ENCODE measurements at places on chromosomes 16 and 17.

GRCh38 chr17:76612465-76612864, 26.8 kb upstream of the ST6GALNAC2 start:
- DNase-seq = no peak

- DNase-seq = peak; percentile 72
Measured at GRCh38 chr17:66633317-66633965, 201.5 kb upstream of the CACNG5 start.

- DNase-seq = peak; percentile 86
Measured at GRCh38 chr17:63675607-63676546, 24.0 kb downstream of the LIMD2 start.

DNA sequence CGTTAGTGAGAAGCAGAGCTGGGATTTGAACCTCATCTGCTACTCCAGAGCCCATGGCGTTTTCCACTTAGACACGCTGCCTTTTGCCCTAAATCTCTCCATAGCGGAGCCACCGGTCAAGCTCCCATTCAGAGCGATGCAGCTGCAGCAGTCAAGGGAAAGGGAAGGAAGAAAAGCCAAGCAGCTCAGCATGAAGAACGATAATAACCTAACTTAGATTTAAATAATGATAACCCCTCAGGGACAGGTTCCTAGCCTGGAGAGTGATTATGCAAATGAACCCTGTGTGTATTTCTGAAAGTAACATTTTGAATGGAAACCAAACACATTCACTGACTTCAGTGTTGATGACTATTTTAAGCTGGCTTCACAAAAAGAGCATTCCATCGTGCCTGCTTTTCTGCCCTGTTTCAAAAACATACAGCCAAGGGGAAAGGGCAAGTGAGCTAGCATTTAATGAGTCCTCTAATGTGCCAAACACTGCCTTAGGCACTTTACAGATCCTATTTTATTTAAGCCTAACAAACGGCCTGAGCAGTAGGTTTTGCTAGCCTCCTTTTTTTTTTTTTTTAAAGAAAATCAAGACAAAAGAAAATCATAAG, 798.3 kb downstream of the CDH8 start:
- no peak for DNase-seq

DNA sequence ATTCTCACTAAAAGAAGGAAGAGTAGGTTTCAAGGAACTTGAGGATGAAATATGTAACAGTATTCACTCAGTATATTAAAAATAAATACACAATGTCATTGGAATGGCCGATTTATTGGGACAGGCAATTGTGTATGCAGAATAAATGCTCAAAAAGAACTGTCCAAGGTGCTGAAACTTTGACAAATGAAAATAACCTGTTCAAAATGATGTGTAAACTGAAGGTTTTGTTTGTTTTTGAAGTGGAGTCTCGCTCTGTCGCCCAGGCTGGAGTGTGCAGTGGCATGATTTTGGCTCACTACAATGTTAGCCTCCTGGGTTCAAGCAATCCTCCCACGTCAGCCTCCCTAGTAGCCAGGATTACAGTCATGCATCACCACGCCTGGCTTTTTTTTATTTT, 318.7 kb upstream of the RBFOX1 start:
- no peak for DNase-seq

- peak; percentile 23 for DNase-seq
Measured at GRCh38 chr16:3131755-3132377, 3.0 kb upstream of the ZNF213 start.

- DNase-seq = peak; percentile 58
Measured at GRCh38 chr16:72637306-72637705, 410.6 kb downstream of the ZFHX3 start.

DNA sequence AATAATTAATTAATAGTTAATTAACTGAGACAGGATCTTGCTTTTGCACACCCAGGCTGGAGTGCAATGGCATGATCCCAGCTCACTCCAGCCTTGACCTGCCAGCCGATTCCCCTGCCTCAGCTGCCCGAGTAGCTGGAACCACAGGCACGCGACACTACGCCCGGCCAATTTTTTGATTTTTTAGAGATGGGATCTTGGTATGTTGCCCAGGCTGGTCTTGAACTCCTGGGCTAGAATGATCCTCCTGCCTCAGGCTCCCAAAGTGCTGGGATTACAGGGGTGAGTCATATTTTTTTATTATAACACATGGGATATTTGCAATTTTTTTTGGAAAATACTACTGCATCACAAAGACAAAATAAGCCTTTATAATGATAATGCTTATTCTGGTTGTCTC, 30.4 kb upstream of the BCAR1 start:
- DNase-seq = no peak

- peak; percentile 82 for DNase-seq
Measured at GRCh38 chr17:29131814-29132682, 48.1 kb downstream of the MYO18A start.

DNA sequence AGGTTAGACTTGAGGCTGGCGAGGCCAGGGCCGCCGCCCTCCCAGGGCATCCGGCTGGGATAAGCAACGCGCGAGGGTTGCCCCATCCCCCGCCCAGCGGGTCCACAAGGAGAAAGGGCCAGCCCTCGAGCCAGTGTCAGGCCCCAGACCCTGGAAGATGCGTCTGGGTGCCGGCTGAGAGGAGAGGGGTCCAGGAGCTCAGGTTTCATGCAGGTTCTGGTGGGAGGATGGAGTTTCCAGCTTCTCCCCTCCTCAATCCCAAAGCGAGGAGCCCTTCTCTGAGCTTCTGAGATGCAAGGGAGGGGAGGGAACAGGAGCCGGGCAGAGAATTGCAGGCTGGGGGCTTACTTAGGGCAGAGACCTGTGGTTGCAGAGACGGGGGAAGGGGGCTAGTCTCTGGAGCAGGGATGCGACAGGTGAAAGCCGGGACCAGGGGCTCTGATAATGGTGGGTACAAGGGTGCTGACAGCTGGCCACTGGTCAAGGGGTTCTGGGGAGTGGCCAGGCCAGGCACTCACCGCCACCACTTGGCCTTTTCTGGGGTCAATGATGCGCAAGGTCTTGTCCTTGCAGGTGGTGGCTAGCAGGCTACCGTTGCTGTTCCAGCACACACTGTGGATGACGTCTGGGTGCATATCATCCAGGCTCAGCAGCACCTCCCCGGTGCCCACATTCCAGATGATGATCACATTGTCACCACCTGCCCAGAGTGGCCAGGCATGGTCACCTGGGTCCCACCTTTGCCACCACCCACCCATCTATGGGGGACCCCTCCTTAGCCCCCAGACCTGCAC, 4.2 kb downstream of the CORO6 start:
- no peak for DNase-seq

DNA sequence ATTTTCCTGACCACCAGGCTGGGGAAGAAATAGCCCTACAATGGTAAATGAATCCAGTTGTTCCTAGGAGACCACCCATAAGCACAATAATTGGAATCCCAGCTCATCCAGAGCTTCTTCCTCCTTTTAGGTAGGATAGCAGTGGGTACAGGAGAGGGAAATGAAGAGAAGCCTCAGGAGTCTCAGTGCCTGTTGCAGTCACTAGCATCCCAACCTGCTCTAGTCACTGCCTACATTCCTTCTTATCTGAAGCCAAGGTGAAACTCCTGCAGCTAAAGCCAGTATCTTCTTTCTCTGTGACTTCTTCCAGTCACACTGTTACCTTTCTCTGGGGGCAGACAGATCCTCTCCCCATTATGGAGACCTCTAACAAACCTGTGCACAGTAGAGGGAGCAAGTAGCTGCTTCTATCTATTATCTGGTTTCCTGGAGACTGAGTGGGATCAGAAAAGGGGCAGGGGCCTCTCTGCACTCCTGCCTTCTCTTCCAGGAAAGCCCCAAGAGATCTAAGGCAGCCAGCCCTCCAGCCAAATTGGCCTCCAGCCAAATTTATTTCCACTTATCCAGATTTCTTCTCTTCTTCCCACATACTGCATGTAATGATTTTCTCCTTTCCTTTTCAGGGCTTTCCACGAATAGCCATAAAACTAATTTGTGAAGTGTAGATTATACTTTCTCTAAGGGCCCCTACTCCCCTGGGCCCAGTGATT, 85.5 kb downstream of the SSH2 start:
- DNase-seq = peak; percentile 16

- DNase-seq = no peak
Measured at GRCh38 chr16:1740234-1740633, 31.1 kb downstream of the NME3 start.

DNA sequence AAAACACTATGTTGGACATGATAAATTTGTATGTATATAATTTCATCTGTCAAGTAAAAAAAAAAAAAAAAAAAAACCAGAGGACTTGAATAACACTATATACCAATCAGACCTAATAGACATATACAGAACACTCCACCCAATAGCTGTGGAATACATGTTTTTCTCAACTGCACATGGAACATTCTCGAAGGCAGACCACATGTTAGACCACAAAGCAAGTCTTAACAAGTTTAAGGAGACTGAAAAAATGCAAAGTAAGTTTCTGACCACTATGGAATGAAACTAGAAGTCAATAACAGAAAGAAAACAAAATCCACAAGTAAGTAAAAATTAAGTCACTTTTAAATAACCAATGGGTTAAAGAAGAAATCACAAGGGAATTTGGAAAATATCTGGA, 8.4 kb upstream of the CNTNAP4 start:
- DNase-seq = peak; percentile 19

- no peak for DNase-seq
Measured at GRCh38 chr17:78784352-78784751, 2.3 kb upstream of the CYTH1 start.

- DNase-seq = no peak
Measured at GRCh38 chr17:54439816-54440215, 460.8 kb upstream of the TOM1L1 start.

DNA sequence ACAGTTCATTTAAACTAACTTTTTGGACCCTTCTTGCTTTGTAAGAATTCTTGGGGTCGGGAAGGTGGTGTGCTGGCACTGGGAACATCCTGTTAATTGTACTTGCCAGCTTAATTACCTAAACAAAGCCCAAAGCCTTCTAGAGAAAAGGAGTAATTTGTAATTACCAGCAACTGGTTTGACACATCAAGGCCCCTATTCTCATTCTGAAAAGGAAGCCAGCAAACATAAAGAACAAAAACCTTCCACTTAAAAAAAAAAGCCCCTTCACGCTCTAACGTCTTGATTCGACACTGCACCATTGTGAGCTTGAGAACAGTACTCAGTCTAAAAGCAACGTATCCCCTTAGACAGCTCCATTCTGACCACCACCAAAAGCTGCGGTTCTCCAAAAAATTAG, 74.7 kb upstream of the RPH3AL start:
- no peak for DNase-seq

DNA sequence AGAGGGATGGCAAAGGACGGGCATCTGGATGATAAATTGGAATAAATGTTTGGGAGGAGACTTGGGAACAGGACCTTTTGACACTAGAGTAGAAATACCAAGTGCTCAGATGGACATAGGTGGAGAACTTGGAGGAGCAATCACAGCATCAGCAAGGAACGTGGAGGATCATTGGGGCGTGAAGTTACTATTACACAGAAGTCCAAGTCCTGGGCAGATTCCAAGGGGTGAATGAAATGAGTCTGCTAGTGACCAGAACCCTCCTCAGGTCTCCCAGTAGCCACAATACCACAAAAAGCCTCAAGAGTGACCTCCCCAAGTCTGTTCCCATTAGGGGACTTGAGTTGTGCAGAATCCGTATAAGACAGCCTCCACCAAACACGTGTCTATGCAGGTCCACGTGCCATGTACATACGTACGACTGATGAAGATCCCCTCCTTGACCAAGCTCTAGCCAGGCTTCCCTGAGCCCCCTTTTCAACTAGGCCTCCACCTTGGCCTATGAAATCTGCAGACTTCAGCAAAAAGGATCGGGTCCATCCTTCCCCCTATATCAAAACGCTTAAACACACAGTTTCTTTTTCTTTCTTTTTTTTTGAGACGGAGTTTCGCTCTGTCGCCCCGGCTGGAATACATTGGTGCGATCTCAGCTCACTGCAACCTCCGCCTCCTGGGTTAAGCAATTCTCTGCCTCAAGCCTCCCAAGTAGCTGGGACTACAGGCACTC, 2.2 kb downstream of the C17orf67 start:
- DNase-seq = no peak

DNA sequence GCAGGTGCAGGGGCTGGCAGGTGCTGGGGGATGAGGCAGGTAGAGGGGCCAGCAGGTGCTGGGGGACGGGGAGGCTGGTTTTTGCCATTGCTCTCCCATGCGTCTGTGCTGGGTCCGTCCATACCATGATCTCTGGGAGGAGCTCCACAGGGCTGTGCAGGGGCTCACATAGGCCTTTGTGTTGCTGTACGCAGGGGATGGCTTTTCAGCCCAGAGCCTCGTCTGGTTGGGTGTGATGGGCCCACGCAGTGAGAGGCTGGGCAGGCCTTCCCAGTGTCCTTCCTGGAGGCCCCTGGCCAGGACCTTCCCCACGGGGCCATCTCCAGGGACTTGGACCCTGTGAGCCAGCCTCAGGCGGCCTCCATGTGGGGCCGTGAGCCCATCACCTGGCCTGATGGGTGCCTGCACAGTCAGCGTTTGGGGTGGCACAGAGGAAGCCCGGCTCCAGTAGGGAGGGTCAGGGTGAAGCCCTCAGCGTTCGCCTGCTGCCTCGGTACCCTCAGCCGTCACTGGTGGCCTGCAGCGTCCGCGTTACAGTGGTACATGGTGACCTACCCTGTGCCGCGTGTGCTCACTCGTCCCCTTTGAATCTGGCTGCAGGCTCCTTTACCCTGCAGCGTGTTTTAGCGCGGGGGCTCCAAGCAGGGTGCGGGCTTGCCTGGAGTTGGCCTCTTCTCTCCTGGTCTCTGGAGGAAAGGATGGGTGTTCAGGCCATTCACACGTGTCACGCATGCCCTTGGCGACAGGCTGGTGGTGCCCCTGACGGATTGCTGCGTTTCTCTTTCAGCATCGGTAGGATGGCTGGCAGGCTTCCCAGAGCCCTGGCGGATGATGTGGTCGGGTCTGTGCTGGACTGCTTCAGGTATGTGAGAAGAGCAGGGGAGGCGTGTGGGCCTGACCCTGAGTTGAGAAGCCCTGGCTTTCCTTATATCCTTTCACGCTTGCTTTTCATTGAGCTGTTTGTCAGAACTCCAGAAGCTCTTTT, 30.6 kb downstream of the ZNF750 start:
- DNase-seq = peak; percentile 5

GRCh38 chr16:58755989-58756649, 22.0 kb upstream of the GOT2 start:
- peak; percentile 61 for DNase-seq

DNA sequence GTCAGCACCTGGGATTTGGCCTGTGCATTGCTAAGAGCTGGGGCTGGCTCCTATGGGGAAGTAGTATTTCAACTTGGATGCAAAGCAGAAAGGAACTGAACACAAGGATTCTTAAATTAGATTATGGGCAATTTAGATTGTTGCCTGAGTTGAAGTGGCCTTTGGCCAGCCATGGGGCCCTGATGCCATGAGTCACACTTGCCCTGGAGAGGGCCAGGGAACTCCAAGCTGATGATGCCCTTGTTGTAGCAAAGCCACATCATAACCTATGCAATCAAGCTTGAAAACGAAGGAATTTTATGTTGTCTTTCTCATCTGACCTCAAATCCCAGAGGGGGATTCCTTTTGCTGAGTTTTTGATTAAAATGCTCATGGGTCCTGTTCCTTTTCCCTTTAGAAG, 3.9 kb upstream of the SPATA32 start:
- peak; percentile 91 for DNase-seq

DNA sequence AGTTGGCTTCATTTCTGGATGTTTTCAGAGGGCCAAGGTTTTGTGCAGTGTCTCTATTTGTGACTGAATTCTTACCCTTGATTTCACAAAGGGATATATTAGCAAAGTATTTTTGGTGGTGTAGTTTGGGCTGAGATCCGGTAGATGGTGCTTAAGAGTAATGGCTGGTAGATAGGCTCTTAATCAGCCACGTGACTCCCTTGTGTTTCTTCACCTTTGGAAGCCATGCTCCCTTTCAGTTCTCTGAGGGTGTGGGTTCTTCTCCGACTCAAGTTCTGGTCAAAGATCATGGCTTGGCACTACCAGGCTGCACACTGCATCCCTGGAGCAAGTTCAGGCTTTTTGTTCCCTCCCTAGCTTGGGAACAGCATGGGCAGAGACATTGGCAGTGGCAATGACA, 887.3 kb downstream of the CDH8 start:
- DNase-seq = no peak
